ENCODE measurements at places on chromosomes 6 and 20.

DNA sequence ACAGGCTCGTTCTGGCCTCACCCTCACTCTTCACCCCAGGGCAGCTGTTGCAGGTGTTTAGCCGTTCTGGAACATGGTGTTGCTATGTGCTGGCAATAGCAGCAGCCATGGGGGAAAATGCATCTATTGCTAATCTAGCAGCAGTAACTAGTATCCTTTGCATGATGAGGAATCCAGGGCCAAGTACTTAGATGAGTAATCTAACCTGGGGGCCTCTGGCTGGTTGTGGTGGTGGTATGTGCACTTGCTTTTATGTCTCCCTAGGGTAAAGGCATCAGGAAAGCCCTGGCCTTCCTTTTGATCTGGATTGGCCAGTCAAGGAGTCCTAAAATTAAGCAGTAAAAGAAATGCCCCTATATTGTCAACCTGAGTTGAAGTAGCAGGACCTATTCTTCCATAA is 594.5 kb upstream of the MAP3K7 start:
- no peak for DNase-seq

GRCh38 chr6:33252759-33253158 is 18.9 kb downstream of the VPS52 start:
- DNase-seq, result no peak

- no peak for DNase-seq
These were observed 221.8 kb upstream of the SOX4 start for GRCh38 chr6:21371676-21372171.

GRCh38 chr6:154888421-154889295 is 106.5 kb upstream of the TIAM2 start:
- DNase-seq, result no peak

- DNase-seq, result no peak
These were observed 1097.8 kb downstream of the KIF16B start for GRCh38 chr20:15475483-15475882.

GRCh38 chr6:30520522-30520921 is 31.2 kb downstream of the HLA-E start:
- DNase-seq, result no peak

DNA sequence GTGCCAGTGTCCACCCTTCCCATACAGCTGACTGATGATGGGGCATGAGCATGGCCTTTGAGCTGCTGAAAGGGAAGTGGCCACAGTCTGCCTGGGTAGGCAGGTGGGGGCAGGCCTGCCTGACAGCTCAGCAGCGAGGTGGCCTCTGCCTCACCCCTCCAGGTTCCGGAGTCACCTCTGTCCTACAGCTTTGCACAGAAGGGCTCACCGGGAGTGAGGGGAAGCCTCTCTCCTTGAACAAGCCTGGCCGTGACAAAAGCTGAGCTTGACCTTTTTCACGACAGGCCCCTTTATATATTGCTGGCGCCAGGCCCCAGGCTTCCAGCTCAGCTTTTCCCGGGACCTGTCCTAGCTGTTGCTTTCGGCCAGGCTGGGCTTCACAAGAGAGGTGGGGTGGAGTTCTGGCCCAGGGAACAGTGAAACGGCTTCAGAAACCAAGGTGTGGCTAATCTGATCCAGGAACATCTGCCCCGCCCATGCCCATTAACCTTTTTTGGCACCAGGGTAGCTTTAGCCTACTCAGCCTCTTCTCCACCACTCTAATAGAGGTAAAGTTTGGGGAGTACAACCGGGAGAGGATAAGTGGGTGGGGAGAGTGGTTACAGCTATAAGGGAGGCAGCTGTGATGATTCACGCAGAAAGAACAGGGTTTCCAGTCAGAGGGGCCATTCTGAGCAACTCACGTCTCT is 42.9 kb downstream of the C6orf132 start:
- DNase-seq, result peak; percentile 10

Data from stimulated activated CD4-positive, alpha-beta T cell treated with anti-CD3 and anti-CD28 coated beads, TNF-alpha, amount 100 ng/mL, for 48 hours (primary cell).